KBM-7 (cell line): ENCODE measurements at places on chromosomes 11 and 22.
A peak's percentile ranks its signal among the peaks of the same experiment; 100 is the strongest.

GRCh38 chr11:68340784-68341556, 28.6 kb downstream of the LRP5 start:
- no peak for DNase-seq

- DNase-seq: no peak
These were observed 119.2 kb upstream of the TMEM45B start for GRCh38 chr11:129696309-129696989.

GRCh38 chr11:4493480-4493818, 11.0 kb downstream of the OR52K1 start:
- DNase-seq: no peak

- DNase-seq: no peak
These were observed 9.3 kb downstream of the TKFC start for GRCh38 chr11:61342207-61342803.

DNA sequence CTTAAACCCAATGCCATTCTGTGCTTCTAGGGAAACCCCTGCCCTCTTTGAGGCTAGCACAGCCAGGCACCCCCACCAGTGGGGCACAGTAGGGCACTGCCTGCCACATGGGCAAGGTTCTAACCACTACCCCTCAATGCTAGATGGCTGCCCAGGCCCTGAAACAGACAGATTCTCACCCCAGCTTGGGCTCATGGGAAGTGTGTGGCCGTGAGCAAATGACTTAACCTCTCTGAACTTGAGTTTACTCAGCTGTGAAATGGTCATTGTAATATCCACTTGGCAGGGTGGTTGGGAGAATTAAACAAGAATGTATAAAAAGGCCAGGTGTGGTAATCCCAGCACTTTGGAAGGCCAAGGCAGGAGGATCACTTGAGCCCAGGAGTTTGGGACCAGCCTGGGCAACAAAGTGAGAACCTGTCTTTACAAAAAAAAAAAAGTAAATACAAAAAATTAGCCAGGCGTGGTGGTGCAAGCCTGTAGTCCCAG, 22.4 kb downstream of the C22orf23 start:
- no peak for DNase-seq

- DNase-seq: no peak
These were observed 82.4 kb downstream of the CTTN start for GRCh38 chr11:70480711-70481110.

GRCh38 chr22:49369726-49370626, 457.7 kb downstream of the BRD1 start:
- no peak for DNase-seq

DNA sequence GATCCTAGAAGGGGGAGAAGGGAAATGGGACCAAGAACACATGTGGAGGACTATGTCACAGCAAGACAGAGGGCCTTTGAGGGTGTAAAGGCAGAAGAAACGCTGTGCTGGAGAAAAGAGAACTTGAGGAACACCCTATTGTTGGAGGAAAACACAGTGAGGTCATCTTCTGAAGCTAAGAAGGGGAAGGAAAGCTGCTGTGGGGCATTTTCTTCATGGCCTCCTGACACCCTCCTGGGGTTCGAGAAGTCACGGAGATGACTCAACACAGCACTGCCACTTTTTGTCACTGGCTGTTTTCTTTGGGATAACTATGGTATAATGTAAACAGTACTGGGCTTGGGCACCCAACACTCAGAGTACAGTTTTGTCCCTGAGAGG, 492.6 kb upstream of the CADM1 start:
- DNase-seq: no peak

DNA sequence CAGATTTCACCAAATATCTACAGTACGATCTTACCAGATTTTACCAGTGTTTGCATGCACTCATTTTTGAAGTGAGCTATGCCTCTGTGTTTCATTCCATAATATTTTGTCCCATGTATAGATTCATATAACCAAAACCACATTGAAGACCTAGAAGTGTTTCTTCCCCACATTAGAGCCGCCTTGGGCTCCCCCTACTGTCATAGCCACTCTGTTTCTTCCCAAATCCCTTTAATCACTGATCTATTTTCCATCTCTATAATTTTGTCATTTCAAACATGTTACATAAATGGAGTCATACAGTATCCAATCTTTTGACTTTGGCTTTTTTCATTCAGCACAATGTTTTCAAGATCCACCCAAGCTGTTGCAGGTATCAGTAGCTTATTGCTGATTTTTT, 12.7 kb downstream of the MRGPRX3 start:
- peak; percentile 16 for DNase-seq

- DNase-seq: no peak
These were observed 161.8 kb upstream of the GRIA4 start for GRCh38 chr11:105447936-105448702.

- DNase-seq: peak; percentile 23
These were observed 2.0 kb downstream of the SYNGR1 start for GRCh38 chr22:39351689-39352214.

- DNase-seq: no peak
These were observed 47.3 kb downstream of the TSPAN18 start for GRCh38 chr11:44774108-44774507.

- DNase-seq: no peak
These were observed 21.0 kb upstream of the HTATIP2 start for GRCh38 chr11:20342347-20343141.

GRCh38 chr11:69836401-69836800, 17.2 kb upstream of the FGF3 start:
- no peak for DNase-seq

DNA sequence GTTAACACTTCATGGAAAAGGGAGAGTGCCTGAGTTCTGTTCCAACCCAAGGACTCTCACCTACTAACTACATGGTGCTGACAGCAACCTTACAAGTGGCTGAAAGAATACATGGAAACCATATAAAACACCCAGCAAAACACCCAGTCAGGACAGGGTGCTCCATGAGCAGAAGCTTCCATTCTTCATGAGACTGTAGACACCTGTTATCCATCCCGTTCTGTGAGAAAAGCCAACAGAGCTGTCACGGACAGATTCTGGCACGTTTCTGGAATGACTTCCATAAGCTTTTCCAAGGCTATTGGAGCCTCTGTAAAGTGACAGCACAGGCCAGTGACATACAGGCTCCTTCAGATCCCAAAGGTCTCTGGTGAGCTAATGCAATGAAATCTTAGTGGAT, 23.2 kb downstream of the PRR14L start:
- DNase-seq: no peak

DNA sequence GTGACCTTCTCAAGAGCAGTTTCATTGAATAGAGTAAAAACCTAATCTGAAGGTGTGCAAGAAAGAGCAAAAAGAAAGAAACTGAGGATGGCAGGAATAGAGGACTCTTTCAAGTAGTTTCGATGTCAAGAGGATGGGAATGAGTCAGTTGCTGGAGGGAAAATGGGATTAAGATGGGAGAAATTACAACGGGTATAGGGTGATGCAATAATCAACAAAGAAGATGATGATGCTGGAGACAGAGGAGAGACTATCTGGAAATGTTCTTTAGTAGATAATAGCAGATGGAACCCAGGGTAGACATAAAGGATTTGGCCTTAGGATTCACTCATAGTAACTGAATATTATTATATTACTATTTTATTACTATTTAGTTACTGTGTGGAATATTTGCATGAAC, 189.4 kb downstream of the GRIA4 start:
- DNase-seq: no peak

- DNase-seq: no peak
These were observed 30.9 kb downstream of the MACROD1 start for GRCh38 chr11:64134963-64135362.

GRCh38 chr11:24064309-24064903, 432.4 kb upstream of the LUZP2 start:
- DNase-seq: no peak

- peak; percentile 87 for DNase-seq
These were observed 88.6 kb upstream of the CRYBB3 start for GRCh38 chr22:25110846-25111578.

DNA sequence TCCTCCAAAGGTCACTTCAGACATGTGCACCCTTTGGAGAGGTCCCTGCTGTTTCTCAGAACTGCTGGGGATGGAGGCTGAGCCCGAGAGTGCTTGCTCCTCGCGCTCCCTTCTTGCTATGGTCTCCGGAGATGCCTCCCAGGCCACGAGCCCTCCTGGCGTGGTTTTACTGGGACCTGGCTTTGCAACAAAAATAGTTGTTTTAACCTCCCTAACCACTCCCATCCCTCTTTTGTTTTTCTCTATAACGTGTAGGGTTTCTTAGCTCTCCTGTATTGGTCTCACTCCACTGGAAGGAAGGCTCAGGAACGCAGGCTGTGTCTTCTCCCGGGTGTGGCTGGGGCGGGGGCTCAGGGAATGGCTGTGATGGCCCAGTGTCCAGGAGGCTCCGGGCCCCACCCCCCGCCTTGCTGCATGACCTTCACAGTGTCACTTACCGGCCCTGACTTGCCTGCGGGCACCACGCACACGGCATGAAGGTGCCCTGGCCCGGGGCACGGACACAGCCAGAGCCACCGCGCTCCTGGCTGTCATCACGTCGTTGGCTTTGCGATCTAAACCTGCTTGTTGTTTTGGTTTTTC, 5.6 kb downstream of the PTDSS2 start:
- DNase-seq: no peak

- no peak for DNase-seq
These were observed 26.5 kb downstream of the SGSM3 start for GRCh38 chr22:40396882-40397281.

GRCh38 chr11:1064167-1064566, 10.5 kb upstream of the MUC2 start:
- peak; percentile 56 for DNase-seq

GRCh38 chr22:39381009-39381755, 18.4 kb upstream of the TAB1 start:
- DNase-seq: no peak

DNA sequence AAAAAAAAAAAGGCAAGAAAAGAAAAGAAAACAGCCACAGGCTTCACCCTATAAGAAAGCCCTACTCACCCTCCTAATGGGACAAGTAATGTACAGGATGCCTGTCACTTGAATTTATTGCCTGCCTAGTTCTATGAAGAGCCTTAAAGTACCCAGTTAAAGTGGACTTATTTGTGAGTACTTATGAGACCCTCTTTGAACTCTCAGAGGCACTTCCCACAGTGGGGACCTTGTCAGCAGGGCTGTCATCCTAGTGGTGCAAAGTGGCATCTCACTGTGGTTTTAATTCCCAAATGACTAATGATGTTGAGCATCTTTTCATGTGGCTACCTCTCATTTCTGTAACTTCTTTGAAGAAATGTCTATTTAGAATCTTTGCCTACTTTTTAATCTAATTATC, 41.8 kb upstream of the BARX2 start:
- no peak for DNase-seq
